NCI-H1092 (cell line): ENCODE measurements at places on chromosomes 1 and 21.

GRCh38 chr1:178931858-178932551 lies 61.1 kb upstream of the ANGPTL1 start:
- no peak for DNase-seq

GRCh38 chr1:168671782-168672181 lies 57.2 kb downstream of the DPT start:
- DNase-seq: no peak

GRCh38 chr21:16310176-16310575 lies 580.4 kb downstream of the USP25 start:
- no peak for DNase-seq

DNA sequence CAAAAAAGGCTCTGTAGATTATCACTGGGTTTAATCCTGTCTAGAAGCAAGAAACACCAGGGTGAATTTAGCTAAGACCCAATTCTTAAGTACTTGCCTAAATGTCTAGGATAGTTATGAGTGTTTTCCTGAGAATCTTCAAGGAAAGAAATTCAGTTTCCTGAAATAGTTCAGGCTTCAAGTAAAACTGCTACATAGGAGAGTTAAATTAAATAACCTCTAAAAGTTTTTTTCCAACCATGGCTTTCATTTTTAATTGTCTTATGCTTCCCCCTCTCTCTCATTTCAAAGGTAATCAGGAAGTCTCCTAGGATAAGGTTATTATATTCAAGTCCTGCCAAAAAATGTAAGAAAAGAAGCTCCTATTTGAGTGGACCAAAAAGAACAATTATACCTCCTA lies 46.7 kb upstream of the FBXO28 start:
- no peak for DNase-seq

DNA sequence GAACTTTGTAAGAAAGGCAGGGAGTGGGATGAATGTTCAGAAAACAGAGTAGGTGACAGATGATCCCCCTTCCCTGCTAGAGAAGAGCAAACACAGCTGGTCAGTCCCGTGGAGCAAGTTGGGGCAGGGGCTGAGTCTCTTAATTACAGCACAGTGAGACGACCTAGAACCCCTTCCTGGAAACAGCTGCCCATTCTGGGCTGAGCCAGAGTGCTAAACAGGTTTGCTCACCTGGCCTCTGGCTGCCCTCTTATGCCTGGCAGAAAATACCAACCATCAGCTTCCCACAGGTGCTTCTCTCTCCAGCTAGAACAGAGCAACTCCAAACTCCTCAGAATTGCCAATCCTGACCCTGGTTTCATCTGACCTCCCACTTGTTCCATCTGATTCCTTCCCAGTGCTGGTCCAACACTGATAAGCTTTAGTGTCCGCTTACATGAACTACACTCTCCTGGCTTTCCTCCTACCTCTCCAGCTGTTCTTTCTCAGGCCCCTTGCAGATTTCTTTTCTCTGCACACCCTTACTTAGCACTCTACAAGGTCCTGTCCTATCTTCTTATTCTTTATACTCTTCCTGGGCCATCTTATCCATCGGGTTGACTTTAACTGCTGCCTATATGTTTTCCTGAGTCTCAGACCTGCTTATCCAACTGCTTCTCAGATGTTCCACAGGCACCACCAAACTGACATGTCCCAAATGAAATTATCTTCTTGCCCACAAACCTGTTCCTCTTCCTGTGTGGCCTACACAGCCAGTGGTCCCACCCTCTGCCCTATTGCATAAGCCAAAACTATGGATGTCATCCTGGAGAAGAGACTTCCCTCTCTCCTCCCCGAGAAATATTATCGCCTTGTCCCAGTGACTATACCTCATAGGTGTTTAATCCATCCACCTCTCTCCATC lies 22.6 kb upstream of the COL9A2 start:
- DNase-seq: peak; percentile 41

GRCh38 chr1:118145721-118146120 lies 39.3 kb downstream of the SPAG17 start:
- DNase-seq: no peak

DNA sequence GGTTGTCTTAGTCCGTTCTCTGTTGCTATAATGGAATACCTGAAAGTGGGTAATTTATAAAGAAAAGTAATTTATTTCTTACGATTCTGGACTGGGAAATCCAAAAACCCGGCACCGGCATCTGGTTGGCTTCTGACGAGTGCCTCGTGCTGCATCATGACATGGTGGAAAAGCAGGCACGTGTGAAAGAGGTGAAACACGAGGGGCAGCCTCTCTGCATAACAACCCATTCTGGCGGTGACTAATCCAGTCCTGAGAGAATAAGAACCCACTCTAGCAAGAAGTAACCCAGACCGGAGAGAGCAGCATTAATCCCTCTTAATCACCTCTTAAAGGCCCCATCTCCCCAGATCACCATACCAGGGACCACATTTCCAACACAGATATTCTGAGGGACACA lies 2.7 kb upstream of the EDEM3 start:
- DNase-seq: no peak

GRCh38 chr1:1892079-1892762 lies 1.3 kb upstream of the GNB1 start:
- no peak for DNase-seq

- no peak for DNase-seq
Observed at GRCh38 chr21:26588446-26588845, 15.4 kb upstream of the CYYR1 start.

GRCh38 chr1:160228431-160228830 lies 23.2 kb downstream of the PEA15 start:
- DNase-seq: no peak

DNA sequence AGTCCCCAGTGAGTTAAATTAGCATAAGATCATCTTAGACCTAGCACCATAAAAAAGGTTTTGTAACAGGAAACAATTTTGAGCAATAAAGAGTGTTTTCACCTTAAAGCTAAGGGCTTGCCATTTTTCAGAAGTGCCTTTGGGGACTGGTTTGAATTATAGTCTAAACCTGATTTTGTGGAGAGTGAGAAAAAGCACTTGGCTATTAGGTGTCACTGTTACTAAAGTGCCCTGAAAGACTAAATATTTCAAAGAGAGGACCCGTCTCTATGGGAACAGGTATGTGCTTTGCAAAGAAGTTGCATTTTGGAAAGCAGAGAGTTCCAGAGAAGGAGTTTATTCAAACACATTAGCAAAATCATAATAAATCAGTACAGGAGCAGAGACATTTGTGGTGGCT lies 9.1 kb downstream of the NTNG1 start:
- DNase-seq: no peak

GRCh38 chr1:27509127-27510080 lies 19.4 kb upstream of the WASF2 start:
- no peak for DNase-seq

GRCh38 chr1:160705742-160706141 lies 5.9 kb downstream of the CD48 start:
- DNase-seq: no peak

DNA sequence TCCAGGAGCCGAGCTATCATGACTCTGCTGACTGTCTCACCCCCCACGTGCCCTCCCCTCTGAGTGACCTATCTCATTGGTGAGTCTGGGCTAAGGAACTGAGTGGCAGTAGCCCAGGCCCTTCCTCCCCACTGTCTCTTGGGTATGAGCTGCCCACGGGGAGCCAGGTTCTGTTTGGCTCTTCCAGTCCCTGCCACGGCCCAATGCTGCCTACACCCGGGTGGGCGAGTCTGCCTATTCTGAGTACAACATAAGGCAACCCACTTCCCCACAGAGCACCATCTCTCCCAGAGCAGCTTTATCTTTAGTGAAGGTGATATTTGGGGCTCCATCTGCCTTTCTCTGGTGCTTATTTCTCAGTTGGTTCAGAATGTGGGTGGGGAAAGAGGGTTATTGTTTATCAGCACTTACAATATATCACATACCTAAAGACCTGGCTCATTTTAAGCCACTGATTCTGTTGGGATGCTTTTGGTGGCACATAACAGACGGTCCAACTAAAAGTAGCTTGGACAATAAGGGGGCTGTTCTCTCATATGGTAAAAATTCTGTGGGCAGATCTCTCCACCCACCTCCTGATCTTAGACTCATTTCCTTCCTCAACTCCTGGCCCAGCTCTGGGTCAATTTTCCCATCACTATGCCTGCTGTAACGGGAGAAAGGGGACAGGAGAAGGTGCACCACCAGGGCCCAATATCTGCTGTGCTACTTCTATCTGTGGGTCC lies 27.7 kb upstream of the VWA5B1 start:
- DNase-seq: no peak

GRCh38 chr1:160410406-160411005 lies 10.1 kb downstream of the VANGL2 start:
- DNase-seq: peak; percentile 84

- DNase-seq: no peak
Observed at GRCh38 chr1:151992303-151993083, 1.2 kb downstream of the S100A10 start.

DNA sequence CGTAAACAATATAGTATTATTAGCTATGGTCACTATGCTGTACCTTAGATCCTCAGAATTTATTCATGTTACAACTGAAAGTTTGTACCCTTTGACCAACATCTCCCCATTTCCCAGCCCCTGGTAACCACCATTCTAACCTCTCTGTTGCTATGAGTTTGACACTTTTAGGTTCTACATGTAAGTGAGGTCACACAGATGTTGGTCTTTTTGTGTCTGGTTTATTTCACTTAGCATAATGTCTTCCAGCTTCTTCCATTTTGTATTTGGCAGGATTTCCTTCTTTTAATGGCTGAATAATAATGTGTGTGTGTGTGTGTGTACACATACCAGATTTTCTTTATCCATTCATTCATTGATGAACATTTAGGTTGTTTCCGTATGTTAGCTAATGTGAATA lies 139.5 kb downstream of the FAF1 start:
- no peak for DNase-seq

- peak; percentile 76 for DNase-seq
Observed at GRCh38 chr1:6271006-6271405, 10.1 kb upstream of the GPR153 start.

GRCh38 chr1:201540846-201541735 lies 2.2 kb downstream of the NAV1 start:
- no peak for DNase-seq

DNA sequence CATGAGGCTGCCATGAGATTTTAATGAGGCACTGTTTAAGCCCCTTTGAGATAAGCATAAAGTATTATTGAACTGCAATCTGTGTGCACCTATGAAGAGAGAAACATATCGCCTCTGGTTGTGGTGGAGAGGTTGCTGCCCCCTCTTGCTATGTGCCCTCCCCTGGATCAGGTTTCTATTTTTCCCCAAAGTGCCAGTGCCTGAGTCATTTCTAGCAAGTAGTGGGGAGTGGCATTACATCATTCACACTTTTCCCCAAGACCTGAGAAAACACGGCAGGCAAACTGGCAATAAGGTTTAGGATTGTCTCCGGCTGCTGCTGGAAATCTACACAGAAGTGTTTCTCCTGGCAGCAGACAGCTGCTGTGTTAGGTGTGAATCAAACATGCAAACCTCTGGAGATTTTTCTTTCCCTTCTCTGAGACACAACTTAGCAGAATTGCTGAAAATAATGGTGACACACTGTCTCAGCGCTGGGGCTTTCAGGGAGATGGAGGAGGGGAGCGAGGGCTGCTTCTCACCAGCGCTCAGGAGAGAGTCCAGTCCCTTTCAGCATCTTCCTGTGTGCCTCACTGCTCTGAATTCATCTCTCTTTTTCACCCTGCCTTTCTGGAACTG lies 13.7 kb upstream of the RGS16 start:
- DNase-seq: peak; percentile 21

- no peak for DNase-seq
Observed at GRCh38 chr21:15753741-15754140, 24.0 kb downstream of the USP25 start.

DNA sequence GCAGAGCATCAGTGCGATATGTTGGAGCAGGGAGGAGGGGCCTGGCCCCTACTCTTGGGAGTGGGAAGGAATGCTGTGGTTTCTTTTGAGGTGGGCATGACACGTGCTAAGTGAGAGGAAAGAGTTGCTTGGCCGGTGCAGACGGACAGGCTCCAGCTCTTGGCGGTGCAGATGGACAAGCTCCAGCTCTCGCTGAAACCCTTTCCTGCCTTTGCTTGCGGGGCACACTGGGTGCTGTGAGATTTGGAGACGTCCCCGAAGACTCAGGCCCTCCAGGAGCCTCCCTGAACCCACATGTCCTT lies 15.9 kb downstream of the PDXK start:
- DNase-seq: no peak

DNA sequence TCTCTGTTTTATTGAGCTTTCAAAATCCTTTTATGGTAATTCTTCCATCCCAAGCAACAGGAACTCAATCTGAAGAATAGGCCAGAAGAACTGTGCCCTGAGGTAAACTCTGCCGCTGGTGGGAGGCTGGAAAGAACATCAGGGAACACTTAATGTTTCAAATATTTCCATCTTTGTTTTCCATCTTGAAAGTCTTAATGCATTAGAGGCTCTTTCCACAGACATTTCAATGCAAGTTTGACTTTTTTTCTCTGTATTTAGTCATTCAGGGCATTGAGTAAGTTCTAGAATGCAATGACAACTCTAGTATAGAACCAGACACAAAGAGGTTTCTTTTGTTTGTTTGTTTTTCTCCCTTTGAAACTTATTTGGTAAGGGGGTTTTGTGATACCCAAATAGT lies 61.5 kb downstream of the KIAA0040 start:
- DNase-seq: no peak

GRCh38 chr1:193068013-193068412 lies 8.6 kb downstream of the RO60 start:
- no peak for DNase-seq

GRCh38 chr21:45324489-45325205 lies 37.0 kb upstream of the POFUT2 start:
- no peak for DNase-seq

DNA sequence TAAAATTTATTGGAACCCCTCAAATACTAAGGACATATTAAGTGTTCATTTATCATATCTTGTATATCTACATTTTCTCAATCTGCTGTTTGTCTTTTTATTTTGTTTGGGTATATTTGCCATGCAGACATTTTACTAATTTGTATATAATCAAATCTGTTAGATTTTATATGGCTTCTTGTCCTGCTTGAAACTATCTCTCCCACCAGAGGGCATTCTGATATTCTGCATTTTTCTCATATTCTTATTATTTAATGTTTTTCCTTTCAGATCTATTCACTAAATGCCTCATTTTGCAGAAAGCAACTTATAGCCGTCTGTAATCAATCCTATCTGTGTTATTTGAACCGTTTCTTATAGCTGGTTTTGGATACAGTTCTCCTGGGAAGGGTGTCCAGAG lies 745.5 kb downstream of the LRRIQ3 start:
- no peak for DNase-seq

GRCh38 chr1:202926581-202927491 lies at the start of gene KLHL12:
Gene KLHL12, minus strand, starts transcription at chr1:202927234. Its CDS starts 2,072 bp downstream, at chr1:202925162.
- DNase-seq: peak; percentile 98

- no peak for DNase-seq
Observed at GRCh38 chr1:41023279-41023990, 1.9 kb upstream of the SLFNL1 start.

GRCh38 chr1:109396513-109396839 lies 1.2 kb downstream of the SORT1 start:
- no peak for DNase-seq

DNA sequence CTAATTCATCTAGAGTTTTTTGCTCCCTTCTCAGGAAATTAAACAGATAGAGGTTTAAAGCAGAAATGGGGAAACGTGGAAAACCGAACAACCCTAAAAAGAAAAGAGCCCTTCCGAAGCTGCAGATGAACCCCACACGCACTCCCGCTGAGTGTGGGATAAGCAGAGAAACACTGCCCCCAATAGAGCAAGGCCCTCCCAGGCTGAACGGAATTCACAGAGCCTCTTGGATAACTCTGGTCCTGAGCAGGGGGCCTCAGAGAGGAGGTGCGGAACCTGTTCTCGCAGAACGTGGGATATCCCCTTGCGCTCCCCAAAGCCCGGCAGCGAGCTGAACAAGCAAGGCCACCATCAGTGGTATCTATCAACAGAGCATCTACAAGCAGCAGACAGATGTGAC lies 44.9 kb downstream of the SSBP3 start:
- DNase-seq: no peak
